Substantia nigra (tissue), 51 donors: ENCODE measurements at places on chromosomes 7 and 10.

- DNase-seq, result no peak
These were observed 27.7 kb upstream of the DNAAF5 start for GRCh38 chr7:698515-699475.

GRCh38 chr10:82515256-82515655, 640.3 kb downstream of the NRG3 start:
- DNase-seq, result no peak

GRCh38 chr7:11486271-11486670, 345.7 kb downstream of the THSD7A start:
- no peak for DNase-seq

DNA sequence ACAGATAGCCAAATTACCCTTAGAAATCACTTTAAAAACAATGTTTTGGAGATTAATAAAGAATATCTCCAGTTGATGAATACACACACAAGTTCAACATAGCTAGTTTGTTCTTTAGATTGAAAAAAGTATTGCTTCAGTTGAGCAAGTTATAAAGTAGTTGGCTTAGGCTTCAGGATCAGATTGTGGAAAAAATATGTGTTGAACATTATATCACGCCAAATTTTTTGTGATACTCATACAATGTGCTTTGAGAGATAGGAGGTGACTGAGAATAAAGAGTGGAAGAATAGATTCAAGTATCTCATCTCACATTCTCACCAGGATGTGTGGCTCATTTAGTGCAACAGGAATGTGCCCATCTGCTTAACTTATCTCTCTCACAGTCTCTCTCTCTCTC, 553.3 kb downstream of the HTR7 start:
- no peak for DNase-seq

DNA sequence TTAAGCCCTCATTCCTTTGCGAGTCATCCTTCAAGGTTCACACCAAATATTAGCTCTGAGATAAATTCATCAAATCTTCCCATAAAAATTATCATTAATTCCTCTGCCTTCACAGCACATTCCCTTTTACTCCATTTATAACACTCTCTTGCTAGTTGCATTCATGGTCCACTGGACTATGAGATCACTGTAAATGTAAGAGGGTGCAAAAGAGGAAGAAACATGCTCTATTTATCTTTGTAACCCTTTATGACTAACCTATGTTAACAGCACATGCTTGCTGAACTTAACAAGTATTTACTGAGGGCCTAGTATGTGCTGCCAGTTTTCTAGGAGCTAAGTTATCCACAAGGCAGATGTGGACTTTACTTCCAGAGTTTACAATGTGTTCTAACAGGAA, 86.7 kb upstream of the TMEM168 start:
- DNase-seq, result no peak

DNA sequence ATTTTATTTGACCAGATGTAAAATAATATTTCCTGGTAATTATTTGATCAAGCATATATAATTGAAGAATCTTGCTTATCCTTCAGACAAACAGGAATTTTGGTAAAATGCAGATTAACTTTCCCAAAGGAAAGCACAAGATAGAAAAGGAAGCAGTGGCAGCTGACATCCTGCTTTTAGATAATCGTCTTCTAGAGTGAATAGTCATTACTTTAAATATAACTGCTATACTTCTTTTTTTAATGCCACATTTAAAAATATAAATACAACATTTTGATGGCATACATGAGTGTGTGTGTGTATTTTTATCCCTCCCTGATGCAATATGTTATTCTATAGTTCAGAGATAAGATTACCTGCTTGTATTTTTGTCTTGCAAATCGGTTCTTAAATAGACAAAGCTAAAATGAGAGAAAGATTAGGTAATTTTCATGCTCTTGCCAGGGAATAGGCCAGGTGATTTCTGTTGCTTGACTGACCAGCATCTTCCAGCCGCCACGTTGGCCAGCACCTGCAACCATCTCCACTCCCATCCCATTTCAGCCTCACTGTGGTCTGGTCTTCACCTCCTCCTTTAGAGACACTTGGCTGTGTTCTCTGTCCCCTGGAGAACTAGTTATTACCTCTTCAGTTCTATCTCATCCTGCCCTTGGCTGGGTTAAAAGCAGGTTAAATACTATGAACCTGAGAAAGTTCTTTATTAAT, 58.1 kb downstream of the MDFIC start:
- no peak for DNase-seq
